LNCaP clone FGC (cell line): ENCODE measurements at places on chromosomes 11 and 22.

DNA sequence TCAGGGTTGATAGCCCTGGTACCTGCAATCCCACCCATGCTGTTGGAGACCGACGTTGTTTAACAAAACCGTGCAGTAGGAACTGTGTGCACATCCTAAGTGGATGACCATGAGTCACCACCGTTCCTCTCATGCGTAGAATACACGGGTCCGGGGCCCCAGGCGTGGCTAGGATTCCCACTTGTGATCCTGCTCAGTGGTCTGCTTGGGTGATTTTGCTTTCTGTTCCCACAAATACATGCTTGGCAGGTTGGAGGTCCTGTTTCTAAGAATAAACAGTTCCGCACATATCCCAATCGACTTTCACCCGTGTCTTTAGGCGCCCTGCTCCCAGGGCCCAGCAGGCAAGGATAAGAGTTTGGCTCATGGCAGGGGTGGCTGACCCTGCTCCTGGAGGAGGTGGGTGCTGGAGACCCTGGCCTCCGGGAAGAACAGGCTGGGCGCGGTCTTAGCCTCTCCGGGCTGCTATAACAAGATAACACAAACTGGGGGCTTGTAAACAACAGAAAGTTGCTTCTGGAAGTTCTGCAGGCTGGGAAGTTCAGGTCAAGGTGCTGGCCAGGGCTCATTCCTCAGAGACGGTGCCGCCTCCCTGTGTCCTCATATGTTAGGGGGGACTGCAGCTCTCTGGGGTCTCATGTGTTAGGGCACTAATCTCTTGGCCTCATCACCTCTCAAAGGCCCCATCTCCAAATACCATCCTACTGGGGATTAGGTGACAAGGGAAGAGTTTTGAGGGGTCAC is 1028.3 kb downstream of the BRD1 start:
- DNase-seq = no peak

- DNase-seq = no peak
Measured at GRCh38 chr22:45529971-45530575, 27.4 kb downstream of the FBLN1 start.

DNA sequence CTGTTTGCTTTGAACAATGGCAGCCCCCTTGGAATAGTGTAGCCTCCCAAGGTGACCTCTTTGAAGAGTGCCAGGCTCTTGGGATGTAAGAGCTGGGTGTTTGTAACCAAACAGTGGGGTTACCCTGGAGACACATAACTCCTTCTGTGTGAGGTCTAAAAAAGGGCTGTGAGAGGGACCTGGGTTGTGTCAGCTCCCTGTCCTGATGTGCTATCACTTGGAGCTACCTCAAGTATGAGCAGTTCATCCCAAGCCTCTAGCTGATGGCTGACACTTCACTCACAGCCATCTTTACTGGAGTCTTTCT is 40.2 kb downstream of the TSPAN18 start:
- DNase-seq = no peak

- DNase-seq = no peak
Measured at GRCh38 chr11:112318184-112318591, 57.5 kb upstream of the PLET1 start.

DNA sequence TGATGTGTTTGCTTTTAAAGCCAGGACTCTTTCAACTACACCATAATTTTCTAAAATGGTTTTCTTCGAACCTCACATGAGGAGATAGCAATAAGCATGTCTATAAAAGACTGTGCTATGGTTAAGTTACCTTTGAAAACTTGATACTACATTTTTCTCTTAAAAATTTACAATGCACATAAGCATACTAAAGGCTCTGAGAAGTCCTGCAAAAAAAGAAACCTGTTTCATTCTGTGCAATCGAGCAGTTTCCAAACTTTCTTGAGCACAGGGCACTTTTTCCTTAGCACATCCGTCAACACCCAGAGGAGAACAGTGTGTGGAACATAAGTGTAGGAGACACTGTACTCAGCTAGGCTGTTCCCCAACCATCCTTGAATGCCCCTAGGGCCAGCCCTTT is 144.1 kb upstream of the ARHGAP20 start:
- DNase-seq = no peak

DNA sequence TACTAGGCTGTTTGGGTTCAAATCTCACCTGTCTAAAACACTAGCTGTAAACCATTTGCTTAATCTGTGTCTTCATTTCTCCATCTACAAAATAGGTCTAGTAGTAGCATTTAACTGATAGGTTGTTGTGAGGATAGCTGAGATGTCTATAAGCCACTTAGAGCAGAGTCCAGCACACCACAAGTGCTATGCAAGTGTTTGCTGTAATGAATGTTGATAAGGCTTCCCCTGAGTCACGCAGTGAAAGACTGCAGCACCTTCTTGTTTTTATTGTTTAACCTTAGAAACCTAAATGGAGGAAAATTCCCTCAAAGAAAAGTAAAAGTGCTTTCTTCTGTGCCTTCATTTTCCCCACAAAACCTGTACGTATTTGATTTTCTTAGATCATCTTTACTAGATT is 23.1 kb upstream of the LDHA start:
- no peak for DNase-seq

DNA sequence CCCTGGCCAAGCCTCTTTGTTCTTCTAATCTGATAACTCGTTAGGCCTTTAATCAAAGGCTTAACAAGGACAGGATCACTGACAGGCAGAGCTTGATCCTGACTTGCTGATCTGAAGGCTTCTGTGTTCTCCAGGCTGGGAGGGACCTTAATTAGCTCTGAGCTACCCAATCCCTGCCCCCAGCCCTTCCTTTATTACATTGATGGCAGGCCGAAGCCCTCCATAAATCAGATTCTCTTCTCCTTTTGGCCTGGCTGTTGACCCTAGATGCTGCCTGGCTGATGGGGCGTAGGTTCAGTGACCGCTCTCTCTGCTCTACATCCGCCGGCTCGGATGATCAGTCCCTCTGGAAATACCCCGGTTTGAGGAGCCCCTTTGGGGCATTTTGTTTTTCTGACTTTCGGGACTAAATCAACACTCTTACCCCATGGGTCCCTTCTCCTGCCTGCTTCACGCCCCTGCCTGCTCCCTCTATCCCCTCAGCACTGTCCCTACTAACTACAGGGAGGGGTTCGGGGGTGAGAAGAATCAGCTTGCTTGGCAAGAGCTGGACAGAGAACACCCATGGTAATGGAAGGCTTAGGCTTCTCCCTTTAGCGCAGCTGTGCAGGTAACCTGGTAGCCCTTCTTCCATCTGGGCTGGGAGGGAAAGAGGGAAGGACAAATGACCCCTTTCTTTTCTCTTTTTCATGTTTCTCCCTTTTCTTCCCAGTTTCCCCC is 10.0 kb upstream of the RRM1 start:
- no peak for DNase-seq

GRCh38 chr11:75563978-75564552 is 2.0 kb downstream of the SERPINH1 start:
- no peak for DNase-seq

DNA sequence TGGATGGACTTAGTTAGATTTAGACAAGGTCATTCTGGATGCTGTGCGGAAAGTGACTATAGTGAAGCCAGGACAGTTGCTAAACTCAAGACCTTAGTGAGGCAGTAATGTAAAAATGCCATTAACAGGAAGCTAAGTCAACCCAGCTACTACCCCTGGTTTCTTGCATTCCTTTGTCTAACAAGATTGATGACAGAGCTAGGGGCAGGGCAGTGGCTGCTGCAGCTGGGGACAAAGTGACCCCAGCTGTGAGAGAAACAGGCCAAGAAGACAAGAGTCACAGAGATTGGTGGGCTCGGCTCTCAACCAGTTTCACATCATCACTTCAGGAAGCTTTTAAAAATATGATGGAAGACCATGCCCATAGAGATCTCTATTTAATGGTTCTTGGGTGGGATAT is 110.4 kb upstream of the POU2AF2 start:
- no peak for DNase-seq

DNA sequence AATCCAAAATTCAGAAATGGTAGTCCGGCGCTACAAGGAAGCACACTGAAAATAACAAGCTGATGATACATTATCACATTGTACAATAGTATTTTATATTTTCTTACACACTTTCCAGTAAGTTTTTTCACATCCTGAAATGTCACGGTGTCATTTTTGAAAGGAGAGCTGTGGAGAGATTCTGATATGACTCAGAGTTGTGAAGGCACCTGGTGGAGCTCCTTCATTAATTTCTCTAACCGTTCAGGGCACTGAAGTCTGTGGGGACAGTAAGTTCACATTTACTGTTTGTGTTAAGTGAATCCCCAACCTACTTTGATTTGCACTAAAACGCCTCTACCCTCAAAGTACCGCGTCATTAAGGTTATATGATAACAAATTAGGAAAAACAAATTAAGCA is 13.3 kb downstream of the LDHAL6A start:
- no peak for DNase-seq

DNA sequence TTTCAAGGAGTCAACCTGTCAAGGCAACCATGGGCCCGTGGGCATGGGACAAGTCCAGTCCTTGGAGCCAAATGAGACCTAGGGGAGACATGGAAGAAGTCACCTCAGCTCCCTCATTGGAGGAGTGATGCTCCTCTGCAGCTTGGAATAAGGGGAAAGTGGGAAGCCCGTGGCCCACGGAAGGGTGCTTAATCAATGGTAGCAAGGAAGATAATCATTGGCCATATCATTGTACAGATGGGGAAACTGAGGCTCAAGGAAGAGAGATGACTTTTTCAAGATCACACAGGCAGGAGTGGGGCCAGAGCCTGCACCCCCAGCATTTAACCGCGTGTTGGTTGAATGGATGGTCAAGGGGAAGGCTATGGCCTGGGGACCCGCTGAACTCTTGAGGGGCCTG is 133.0 kb downstream of the OSBP2 start:
- no peak for DNase-seq

- DNase-seq = no peak
Measured at GRCh38 chr11:6771926-6772893, at the start of gene OR2AG2. TSS of gene OR2AG2 (minus strand) at chr11:6771976. CDS start at chr11:6768957, 3,019 bp downstream.

GRCh38 chr11:3132271-3132781 is 32.8 kb downstream of the OSBPL5 start:
- DNase-seq = no peak

- no peak for DNase-seq
Measured at GRCh38 chr22:36986242-36986821, 32.9 kb downstream of the TST start.

GRCh38 chr11:81644239-81644840 is 1089.3 kb downstream of the FAM181B start:
- DNase-seq = peak; percentile 18

GRCh38 chr11:22677153-22677903 is 10.9 kb downstream of the GAS2 start:
- no peak for DNase-seq

- DNase-seq = peak; percentile 25
Measured at GRCh38 chr11:83292709-83293456, 6.7 kb upstream of the CCDC90B start.

DNA sequence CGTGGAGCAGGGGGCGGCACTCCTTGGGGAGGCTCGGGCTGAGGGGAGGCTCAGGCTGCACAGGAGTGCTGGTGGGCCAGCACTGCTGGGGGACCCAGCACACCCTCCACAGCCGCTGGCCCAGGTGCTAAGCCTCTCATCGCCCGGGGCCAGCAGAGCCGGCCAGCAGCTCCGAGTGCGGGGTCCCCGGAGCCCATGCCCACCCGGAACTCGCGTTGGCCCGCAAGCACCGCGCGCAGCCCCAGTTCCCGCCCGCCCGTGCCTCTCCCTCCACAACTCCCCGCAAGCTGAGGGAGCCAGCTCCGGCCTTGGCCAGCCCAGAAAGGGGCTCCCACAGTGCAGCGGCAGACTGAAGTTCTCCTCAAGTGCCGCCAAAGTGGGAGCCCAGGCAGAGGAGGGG is 2266.8 kb downstream of the LRRC4C start:
- no peak for DNase-seq

GRCh38 chr11:63993993-63994392 is 7.8 kb downstream of the OTUB1 start:
- DNase-seq = no peak

GRCh38 chr11:134987822-134988221 is 575.8 kb upstream of the B3GAT1 start:
- no peak for DNase-seq

DNA sequence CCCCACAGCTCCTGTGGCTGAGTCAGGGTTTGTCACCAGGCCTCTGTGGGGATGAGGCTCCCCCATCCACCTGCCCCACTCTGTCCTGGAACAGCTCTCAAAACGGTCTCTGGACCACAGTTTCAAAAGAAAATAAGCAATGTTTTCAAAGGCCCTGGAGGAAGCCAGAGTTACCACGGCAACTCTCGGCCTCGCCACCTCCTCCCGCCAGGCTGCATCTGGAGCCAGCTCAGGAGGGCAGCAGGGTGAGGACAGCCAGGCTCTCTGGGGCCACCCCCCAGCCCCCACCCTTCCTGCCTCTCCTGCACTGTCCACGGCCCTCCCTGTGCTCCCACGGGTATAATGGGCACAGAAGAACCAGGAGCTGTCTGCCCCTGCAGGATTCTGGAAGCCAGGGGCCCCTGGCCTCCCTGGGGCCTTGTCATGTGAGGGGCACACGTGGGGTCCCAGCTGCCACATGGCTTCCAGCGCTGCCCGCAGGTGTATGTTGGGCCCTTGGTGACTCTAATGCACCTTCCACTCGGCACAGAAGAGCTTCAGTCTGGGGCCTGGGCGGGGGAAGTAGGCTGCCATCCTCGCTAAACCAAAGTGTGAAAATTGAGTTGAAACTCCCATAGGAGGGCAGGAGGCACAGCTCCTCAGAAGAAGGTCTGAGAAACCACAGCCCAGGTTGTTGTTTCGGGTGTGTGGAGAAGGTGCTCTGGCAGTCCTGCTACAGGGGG is 10.3 kb downstream of the CD81 start:
- no peak for DNase-seq

- no peak for DNase-seq
Measured at GRCh38 chr11:91932151-91932821, 292.3 kb upstream of the FAT3 start.
